GM12891 (cell line): ENCODE measurements at places on chromosomes 11 and 22.
A peak's percentile ranks its signal among the peaks of the same experiment; 100 is the strongest.

- no peak for DNase-seq
Measured at GRCh38 chr22:50626850-50627641, 906 bp downstream of the ARSA start.

DNA sequence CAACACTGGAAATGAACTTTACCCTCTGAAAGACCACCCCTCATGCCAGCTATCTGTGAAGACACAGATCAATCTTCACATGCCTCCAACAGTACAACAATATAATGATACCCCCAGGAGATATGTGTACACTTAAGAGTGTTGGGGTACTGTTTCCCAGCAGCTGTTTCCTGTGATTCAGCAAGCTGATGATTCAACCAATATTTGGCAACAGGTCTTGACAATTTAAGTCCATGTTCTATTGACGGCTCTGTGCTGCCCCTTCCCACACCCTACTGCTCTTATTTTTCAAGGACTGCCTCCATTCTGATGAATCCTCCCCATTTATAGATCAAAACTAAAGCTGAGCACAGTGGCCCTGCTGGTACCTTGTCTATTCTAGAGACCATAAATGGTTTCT lies 6.6 kb downstream of the SNX19 start:
- DNase-seq = no peak

DNA sequence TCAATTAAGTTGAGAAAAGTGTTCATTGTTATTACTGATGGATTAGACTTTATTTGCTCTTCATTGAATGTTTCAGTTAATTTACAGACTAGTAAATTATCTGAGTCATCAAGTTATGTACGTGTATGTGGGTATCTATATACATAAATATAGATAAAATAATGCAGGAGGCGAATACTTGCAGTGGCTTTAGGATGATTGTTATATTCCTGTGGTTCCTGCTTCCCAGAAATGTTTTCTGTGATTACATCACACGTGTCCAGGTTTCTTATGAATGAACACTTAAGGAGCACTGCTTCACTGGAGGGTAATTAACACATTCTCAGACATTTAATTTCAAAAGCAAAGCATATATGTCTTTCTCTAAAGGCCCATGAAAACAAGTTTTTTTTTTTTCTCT lies 28.4 kb downstream of the YAP1 start:
- DNase-seq = no peak

DNA sequence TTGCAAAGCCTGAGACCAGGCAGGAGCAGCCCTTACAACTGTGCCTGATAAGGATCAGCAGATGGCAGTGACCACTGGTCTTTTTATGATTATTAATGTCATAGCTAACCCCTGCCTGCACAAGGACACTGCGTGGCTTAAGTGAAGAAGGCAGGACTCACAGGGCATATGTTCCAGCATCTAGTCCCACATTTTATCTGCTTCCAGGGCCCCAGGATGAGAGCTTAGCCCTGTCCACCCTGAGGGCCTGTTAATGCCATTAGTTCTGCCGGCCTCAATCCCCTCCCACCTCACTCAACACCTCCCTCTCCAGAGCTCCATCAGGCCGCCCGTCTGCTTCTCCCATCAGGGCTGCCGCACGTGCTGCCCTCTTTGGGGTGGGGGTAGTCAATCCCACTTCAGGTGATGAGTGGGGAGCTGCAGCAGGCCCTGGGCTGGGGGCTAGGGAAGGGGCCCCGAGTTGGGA lies 33.1 kb upstream of the TSPAN18 start:
- DNase-seq = no peak

- DNase-seq = no peak
Measured at GRCh38 chr11:29263971-29264682, 752.7 kb downstream of the KCNA4 start.

GRCh38 chr11:17244046-17244445 lies 32.5 kb upstream of the NUCB2 start:
- no peak for DNase-seq

DNA sequence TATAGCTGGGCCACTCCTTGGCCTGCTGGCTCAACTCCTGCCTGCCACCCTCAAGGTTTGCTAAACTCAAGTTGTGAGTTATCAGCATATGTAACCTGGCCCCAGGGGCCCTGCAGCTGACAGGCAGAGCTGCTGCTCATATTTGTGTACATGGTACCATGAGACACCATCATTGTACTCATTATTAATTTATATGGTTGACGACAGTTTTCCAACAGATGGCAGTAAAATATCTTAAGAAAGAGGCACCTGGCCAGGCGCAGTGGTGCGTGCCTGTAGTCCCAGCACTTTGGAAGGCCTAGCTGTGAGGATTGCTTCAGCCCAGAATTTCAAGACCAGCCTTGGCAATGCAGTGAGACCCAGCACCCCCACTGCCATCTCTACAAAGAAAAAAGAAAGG lies 11.4 kb upstream of the DENND5A start:
- DNase-seq = no peak

DNA sequence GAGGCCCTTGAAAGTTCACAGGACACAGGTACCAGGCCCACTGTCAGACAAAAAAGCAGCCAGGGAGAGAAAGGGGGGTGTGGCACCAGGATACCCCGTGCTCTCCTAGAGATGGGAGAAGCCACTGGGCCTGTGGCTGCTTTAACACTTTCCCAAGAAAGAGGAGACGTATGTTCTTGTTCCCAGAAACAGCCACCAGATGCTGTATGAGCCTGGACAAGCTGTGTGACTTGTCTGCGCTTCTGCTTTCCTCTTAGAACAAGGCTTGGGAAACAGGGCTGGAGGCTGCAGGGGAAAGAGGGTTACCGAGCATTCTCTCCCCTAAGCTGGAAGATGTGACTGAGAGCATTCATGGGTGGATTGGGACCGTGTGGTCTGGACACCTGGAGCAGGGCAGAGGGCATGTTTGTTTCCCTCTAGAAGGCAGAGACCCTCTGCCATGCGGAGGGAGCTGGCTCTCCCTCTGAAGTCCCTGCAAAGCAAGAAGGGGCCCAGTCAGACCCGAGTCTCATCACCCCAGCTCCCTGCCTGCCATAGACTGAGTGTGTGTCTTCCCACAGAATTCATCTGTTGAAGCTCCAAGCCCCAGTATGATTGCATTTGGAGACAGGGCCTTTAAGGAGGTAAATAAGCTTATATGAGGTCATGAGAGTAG lies 74.1 kb downstream of the TRIM29 start:
- no peak for DNase-seq

DNA sequence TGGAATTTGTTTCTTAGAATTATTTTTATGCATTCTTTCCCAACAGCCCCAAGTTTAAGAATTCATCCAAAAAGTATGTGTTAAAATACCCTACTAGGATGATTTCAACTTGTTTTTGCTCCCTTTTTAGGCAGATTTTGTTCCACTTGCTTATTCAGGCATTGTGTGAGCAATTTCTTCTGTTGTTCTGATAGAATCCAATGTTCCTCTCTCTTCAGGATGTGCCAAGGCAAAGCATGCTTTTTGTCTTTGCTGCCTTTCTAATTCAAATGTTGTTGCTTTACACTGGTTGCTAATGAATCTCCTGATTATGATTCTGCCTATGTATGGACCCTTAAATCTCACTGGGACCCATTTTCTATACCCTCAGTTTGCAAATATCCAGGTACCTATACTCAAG lies 131.2 kb upstream of the ARHGAP42 start:
- DNase-seq = no peak

DNA sequence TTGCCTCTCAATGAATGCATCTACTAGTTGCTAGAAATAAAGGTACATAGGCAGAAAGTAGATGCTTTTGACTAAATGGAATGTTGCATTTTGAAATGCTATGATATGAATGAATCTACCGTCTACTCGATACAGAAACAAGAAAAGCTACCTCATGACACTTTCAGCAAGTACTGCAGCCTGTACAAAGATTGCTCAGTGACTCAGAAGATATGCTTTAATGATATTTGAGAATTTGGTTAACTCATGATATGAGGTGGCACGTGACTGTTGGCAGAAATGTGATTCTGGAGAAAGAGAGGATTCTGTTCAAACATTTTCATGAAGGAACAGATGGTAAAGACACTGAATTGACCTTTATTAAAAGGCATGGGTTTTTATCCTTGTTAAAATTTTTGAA lies 76.0 kb downstream of the HSD17B12 start:
- no peak for DNase-seq

- no peak for DNase-seq
Measured at GRCh38 chr22:42912059-42912458, 55.0 kb upstream of the ARFGAP3 start.

DNA sequence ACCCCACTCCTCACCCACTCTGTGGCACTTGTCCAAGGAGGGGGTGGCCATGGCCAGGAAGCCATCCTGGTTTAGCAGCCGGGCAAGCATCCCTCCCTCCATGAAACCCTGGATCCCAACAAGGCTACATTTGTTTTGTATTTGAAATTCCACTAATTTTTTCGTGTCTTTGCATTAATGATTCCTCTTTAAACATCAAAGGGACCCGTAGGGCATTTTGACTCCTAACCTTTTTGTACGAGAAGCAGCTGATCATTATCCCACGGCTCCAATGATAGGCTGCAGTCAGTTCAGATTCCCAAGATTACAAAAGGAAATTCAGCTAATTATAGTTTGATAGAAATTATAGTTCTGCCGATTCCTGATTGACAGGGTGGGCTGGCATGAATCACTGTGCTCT lies 10.7 kb downstream of the MYEOV start:
- DNase-seq = no peak

GRCh38 chr11:110526323-110526722 lies 96.6 kb downstream of the FDX1 start:
- DNase-seq = no peak

DNA sequence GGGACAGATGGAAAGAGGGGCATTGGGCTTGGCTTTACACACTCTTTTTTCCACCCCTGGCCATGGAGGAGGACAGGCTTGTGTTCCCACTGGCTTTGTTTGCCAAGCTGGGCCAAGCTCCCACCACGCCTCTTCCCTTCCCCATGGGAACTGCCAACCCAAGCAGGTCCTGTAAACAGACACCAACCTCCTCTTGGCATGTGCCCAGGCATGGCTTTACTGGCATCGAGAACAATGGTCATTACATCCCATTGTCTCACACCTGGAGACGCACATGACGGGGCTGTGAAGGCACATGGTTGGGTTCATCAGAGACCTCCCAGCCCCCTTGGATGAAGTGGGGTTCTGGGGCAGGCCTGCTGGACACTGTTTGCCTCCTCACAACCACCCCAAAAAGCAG lies 11.7 kb downstream of the SEC14L3 start:
- no peak for DNase-seq

DNA sequence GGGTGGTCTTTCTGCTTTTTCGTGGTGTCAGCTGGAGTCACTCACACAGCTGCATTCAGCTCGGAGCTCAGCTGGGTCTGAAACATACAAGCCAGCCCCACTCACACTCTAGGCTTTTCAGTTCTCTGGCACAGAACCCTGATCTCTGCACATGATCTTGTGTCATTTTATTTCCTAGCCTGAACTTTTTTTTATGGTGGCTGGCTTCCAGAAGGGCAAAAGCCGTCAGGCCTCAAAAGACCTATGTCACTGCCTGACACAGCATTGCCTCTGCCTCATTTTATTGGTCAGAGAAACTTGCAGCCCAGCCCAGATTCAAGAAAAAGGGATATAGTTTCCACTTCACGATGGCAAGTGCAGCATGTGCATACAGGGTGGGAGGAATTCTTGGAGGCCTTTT lies 117.8 kb downstream of the NTM start:
- no peak for DNase-seq

GRCh38 chr11:24515632-24516031 lies 18.8 kb downstream of the LUZP2 start:
- no peak for DNase-seq

GRCh38 chr11:86047275-86047991 lies 21.5 kb downstream of the PICALM start:
- DNase-seq = no peak

DNA sequence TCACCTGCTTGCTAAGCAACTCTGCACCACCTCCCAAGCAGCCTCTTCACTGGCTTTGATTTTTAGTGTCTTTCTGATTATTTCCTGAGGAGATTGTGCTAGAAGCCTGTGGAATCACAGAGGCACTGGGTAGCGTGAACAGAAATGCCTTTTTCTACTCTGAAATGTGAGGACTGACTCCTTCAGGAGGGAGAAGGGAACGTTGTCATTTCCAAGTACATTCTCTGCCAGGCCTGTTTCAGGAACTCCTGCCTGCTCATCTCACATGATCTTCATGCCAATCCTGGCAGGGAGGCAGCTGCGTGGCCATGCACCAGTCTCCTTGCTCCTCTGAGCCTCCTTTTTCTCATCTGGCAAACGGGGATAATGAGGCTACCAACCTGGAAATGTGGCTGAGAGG lies 49.8 kb upstream of the PRDM11 start:
- no peak for DNase-seq

DNA sequence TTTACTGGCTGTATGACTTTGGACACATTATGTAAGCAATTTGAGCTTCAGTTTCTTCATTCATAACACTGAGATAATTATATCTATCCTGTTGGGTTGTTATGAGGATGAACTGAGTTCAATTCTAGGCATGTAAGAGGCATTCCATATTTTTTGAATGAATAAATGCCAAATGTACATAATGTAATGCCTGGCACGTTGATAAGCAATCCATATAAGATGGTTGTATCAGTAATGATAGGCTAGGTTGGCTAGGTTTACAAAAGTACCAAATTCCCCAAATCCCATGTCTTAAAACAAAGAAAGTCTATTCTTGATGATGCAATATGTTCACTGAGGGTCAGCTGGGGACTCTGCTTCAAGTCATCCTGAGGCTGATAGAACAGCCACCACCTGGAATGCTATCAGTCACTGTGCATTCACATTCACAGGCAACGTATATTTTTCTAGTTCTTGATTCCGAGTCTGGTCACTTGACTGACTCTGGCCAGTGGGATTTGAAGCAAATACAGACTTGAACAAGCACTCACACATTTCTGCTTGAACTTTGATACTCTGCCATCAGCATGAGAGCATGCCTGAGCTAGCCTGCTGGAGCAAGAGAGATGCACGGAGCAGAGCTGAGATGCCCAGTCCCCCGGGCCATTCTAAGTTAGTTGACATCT lies 104.0 kb upstream of the TIMP3 start:
- DNase-seq = no peak

- DNase-seq = no peak
Measured at GRCh38 chr11:57049749-57050148, 61.0 kb downstream of the OR5AK2 start.

DNA sequence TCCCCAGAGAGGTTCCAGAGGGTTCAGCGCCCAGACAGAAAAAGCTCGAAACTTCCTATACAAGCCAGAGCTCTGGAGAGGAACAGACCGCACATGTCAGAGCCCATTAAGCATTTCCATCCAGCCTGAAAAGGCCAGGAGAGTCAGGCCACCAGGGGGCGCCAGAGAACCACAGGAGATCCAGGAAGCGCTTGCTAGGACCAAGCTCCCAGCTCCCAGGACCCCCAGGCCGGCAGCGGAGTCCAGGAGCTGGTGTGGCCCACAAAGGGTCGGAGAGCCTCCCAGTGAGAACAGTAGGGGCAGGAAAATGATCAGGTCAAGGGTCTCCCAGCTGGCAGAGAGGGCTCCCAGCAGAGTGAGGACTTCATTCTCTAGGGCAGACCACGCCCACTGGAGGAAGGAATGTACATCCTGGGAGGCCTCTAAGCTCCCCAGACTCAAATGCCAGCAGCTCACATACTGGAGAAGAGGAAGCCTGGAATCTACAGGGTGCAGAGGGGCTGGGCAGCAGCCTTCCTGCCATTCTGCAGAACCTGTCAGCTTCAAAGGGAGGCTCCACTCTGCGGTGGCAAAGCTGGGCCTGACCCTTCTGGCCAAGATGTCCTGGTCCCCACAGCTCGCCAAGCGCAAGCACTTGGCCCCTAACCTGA lies 2.1 kb upstream of the MEI1 start:
- peak; percentile 70 for DNase-seq
